ENCODE measurements at places on chromosomes 16 and 17. TPM values are rescaled to one million over a fixed set of nuclear protein-coding genes. Genes with fewer than 3 reads are reported as not detected.

Gene OMG
- not detected for total RNA-seq

- H3K4me1 ChIP-seq, result no peaks in the 10 kb centered on the region
- H3K27me3 ChIP-seq, result no peaks in the 10 kb centered on the region
- H3K27ac ChIP-seq, result no peak overlapping the region
- no peak overlapping the region for H3K4me3 ChIP-seq
These were observed 1.4 kb downstream of the SETD6 start for GRCh38 chr16:58516768-58517107.

DNA sequence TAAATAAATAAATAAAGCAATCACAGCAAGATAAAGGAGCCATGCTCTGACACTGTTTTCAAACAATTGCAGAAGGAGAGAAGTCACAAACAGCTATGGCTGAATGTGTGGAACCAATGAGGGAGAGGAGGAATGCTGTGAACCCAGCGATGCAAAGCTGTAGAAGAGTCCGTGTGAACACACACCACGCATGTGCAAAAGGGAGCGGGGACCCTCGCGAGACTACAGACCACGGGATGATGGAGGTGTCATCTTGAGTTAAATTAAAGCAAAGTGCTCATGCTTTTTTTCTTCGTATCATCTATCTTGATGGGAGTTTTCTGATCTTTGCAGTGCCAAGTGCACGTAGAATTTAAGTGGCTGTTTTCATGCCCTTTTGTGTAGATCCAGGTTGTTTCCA lies 123.8 kb upstream of the CDH5 start:
- H3K27ac ChIP-seq, result no peak overlapping the region
- no peaks in the 10 kb centered on the region for H3K27me3 ChIP-seq
- no peak overlapping the region for H3K4me3 ChIP-seq
- H3K36me3 ChIP-seq, result no peaks in the 10 kb centered on the region
- H3K4me1 ChIP-seq, result no peaks in the 10 kb centered on the region
- DNase-seq, result peak; percentile 27

DNA sequence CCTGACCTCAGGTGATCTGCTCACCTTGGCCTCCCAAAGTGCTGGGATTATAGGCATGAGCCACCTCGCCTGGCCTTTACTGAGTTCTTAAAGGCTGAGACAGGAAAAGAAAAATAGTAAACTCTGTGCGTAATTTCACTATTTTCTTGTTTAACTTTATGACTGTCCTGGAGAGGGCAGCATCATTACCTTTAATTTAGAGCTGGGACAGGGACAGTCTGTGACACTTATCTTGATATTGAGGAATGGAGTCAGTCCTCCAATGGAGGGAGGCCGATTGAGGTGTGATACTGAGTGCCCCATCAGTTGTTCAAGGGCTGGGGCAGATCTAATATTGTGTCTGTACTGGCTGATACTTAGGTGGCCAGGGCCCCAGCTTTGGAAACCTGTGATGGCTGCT lies 21.5 kb upstream of the SPN start:
- no peak overlapping the region for H3K4me3 ChIP-seq
- DNase-seq, result no peak
- H3K4me1 ChIP-seq, result no peaks in the 10 kb centered on the region
- H3K36me3 ChIP-seq, result no peaks in the 10 kb centered on the region
- H3K27ac ChIP-seq, result no peak overlapping the region
- no peaks in the 10 kb centered on the region for H3K27me3 ChIP-seq

Gene ITGAD
- total RNA-seq, result 0.54 TPM

GRCh38 chr17:77105706-77106105 lies 35.1 kb upstream of the SEC14L1 start:
- DNase-seq, result no peak
- no peaks in the 10 kb centered on the region for H3K27me3 ChIP-seq
- H3K27ac ChIP-seq, result no peak overlapping the region
- H3K4me1 ChIP-seq, result peaks cover 2% of the 10 kb centered on the region
- H3K36me3 ChIP-seq, result no peaks in the 10 kb centered on the region

DNA sequence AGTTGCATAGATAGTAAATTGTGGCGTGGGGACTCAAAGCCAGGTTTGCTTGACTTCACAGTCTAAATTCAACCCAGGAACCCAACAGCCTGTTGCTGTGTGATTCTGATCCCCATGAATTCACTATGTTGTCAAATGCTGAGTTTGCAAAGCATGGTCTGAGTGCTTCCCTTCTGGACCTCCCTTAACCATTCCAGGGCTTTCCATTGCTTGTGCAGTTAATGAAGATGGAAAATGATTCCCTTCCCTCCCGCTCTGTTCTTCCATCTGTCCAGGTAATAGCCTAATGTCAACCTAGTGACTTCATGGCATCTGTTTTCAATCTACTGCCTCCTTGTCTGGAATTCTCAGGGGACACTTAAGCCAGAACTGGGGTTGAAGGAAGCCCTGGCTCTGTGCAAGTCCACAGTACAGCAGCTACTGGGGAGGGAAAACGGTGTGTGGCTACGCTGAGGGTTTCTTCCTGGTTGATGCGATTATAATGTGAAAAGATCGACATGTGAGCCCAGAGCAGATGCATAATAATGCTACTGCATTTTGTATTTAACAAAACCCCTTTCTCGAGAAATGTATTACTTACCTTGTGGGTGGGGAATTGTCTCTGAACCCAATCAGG lies 206.7 kb downstream of the CDH13 start:
- DNase-seq, result no peak
- no peak overlapping the region for H3K27ac ChIP-seq
- H3K4me3 ChIP-seq, result no peak overlapping the region
- H3K4me1 ChIP-seq, result peaks cover 4% of the 10 kb centered on the region
- no peaks in the 10 kb centered on the region for H3K27me3 ChIP-seq

Gene SYNGR3
- total RNA-seq, result 0.36 TPM

DNA sequence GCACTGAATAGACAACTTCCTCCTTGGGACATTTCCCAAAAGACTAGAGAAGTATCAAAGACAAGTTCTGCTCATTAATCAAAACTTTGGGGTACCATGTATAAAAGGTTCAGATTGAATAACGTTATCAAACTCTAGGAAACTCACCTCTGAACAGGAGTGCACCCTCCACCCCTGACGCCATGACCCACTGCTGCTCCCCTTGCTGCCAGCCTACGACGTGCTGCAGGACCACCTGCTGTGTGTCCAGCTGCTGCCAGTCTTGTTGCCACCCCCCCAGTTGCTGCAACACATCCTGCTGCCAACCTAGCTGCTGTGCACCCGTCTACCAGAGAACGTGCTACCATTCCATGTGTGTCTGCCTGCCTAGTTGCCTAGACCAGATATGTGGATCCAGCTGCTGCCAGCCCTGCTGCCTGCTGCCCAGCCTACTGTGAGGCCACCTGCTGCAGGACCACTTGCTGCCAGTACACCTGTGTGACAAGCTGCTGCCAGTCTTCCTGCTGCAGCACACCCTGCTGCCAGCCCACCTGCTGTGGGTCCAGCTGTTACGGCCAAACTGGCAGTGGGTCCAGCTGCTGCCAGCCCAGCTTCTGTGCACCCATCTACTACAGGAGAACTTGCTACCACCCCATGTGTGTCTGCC lies 13.8 kb upstream of the KRTAP9-2 start:
- H3K36me3 ChIP-seq, result no peaks in the 10 kb centered on the region
- no peaks in the 10 kb centered on the region for H3K27me3 ChIP-seq
- no peaks in the 10 kb centered on the region for H3K4me1 ChIP-seq
- H3K27ac ChIP-seq, result no peak overlapping the region

DNA sequence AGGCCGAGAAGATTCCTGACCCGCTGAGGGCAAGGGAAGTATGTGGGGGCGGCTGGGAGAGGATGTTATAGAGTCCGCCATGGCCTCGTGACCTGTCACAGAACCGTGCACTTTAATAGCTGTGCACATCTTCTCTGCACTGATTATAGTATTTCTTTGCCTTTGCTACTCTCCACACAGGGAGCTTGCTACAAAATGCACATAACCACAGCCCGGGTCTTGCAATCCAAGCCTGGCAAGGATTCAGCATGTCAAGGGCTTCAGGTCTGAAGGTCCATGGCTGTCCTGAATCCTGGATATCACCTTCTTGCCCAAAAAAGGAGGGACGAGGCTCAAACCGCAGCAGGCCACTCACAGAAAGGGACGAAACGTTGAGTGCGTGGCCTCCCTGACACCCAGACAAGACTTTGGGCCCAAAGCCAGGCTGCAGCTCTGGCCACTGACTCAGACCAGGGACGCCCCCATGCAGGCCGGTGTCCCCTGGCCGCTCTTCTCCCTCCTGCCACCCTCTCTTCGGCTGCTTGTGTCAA lies 43.7 kb downstream of the USP22 start:
- H3K36me3 ChIP-seq, result peaks cover 5% of the 10 kb centered on the region
- H3K27me3 ChIP-seq, result no peaks in the 10 kb centered on the region
- H3K27ac ChIP-seq, result no peak overlapping the region
- H3K4me1 ChIP-seq, result no peaks in the 10 kb centered on the region
- DNase-seq, result no peak

GRCh38 chr17:79087428-79088143 lies 13.0 kb downstream of the ENGASE start:
- H3K36me3 ChIP-seq, result peaks cover 6% of the 10 kb centered on the region
- H3K4me1 ChIP-seq, result no peaks in the 10 kb centered on the region
- no peaks in the 10 kb centered on the region for H3K27me3 ChIP-seq
- H3K4me3 ChIP-seq, result no peak overlapping the region
- no peak overlapping the region for H3K27ac ChIP-seq
- peak; percentile 69 for DNase-seq

- no peaks in the 10 kb centered on the region for H3K36me3 ChIP-seq
- H3K27ac ChIP-seq, result no peak overlapping the region
- no peaks in the 10 kb centered on the region for H3K27me3 ChIP-seq
- no peak overlapping the region for H3K4me3 ChIP-seq
These were observed 51.1 kb downstream of the SLC6A2 start for GRCh38 chr16:55706739-55707384.

DNA sequence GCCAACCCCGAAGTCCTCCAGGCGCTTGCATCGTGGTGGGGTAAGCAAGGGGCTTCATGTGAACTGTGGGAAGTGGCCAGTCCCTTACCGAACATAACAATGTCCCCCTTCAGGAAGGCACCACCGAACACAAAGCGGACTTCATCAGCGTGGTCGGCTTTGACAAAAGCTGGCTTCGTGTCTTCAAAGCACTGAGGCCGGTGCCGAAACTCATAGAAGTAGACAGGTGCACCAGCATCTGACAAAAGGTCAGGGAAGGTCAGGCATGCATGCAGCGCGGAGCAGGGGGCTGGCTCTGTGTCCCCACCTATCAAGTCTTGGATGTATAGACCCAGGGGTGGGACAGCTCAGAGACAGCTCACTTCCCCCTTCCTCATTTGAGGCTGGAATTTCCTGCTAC lies 16.6 kb upstream of the CES1 start:
- DNase-seq, result no peak
- no peaks in the 10 kb centered on the region for H3K27me3 ChIP-seq
- no peak overlapping the region for H3K4me3 ChIP-seq
- no peaks in the 10 kb centered on the region for H3K36me3 ChIP-seq
- H3K4me1 ChIP-seq, result no peaks in the 10 kb centered on the region

DNA sequence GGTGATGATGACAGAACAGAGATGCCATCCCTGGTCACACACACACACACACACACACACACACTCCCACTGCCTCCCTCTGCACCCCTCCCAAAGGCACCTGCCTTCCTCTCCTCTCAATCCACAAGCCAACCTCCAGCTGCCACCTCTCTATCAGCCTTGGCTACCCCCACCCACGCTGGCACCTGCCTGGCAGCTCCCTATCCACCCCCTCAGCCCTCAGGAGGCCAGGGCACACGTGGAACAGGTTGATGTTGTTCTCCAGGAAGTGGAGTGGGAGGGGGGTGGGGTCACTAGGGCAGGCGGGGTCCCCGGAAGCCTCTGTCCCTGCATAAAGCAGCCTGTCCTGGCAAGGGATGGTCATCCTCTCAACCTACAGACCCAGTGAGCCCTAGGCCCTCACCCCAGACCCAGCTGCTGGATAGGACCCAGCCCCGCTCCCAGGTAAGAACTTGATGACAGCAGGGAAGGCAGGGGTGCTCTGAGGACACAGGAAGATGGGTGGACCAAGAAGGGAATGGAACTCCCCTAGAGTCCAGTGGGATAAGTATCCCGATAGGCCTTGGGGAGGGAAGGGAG lies at the start of gene GSDMA:
GSDMA (plus strand) TSS at position 363 of the 579 bp plus-strand sequence. CDS start 2,684 bp downstream, outside the sequence.
- no peaks in the 10 kb centered on the region for H3K36me3 ChIP-seq
- no peaks in the 10 kb centered on the region for H3K27me3 ChIP-seq
- H3K4me1 ChIP-seq, result no peaks in the 10 kb centered on the region
- H3K27ac ChIP-seq, result no peak within 1 kb of the TSS
- no peak for DNase-seq

Gene RGS9
- 7.1 TPM for total RNA-seq

DNA sequence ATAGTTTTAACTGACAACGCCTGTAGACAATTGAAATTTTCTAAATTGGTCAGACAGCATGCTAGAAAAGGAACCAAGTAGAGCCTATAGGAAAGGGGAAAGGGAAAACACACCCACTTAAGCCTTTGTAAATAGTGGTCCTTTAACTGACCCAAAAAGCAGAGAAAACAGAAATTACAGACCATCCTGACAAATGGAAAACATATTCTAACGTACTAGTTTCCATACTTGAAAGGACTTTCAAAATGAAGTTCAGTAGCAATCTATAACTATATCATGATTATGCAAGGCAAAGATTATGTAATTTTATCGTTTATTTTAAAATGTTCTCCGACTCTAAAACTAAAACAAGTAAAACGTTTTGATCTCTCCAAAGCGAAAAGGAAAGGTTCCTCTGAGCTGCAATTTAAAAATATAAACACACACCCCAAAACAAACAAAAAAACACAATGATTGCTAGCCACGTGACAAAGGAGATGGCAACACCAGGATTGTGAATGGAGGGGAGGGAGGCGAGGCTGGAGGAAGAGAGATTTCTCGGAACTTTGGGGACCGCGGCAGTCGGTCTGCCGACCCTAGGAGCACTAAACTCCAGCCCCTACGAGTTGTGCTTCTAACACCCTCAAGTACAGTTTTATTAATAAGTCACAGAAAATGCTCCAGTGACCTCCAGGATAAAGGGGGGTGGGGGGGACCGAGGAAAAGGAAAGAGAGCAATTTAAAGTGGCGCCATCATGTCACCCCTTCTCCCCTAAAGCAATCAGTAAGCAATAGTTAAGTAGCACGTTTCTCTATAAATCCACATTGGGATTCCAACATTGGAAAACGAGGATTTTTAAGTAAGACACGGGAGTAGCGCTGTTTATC lies 1.7 kb downstream of the KANSL1 start:
- H3K27ac ChIP-seq, result peak overlapping the region; percentile 86
- no peaks in the 10 kb centered on the region for H3K36me3 ChIP-seq
- peak overlapping the region; percentile 100 for H3K4me3 ChIP-seq
- no peak for DNase-seq

Gene GABARAP
- total RNA-seq, result 405 TPM

Gene CNTNAP4
- not detected for total RNA-seq

- DNase-seq, result peak; percentile 73
- H3K36me3 ChIP-seq, result peaks cover 23% of the 10 kb centered on the region
- no peak overlapping the region for H3K27ac ChIP-seq
- H3K4me1 ChIP-seq, result no peaks in the 10 kb centered on the region
- no peak overlapping the region for H3K4me3 ChIP-seq
These were observed 12.2 kb upstream of the CLEC18C start for GRCh38 chr16:70161350-70161749.

Gene C1QL1
- total RNA-seq, result not detected

DNA sequence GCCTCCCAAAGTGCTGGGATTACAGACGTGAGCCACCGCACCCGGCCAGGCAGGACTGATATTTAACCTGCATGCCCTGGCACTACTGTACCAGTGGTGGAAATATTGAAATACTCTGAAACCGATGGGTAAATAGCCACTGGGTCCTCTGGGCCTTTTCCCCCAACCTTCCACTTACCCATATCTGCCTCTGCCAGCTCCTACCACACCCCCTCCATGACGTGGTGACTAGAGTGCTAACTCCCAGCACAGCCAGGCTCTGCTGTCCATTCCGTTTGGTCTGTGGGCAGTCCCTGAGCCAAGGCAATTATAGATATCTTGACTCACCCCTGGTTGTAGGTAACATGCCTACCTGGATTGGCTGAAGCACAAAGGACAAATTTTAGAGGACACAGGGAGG lies 187.8 kb downstream of the PRKCB start:
- no peaks in the 10 kb centered on the region for H3K4me1 ChIP-seq
- H3K4me3 ChIP-seq, result no peak overlapping the region
- no peaks in the 10 kb centered on the region for H3K36me3 ChIP-seq
- H3K27ac ChIP-seq, result no peak overlapping the region
- H3K27me3 ChIP-seq, result no peaks in the 10 kb centered on the region
- no peak for DNase-seq

Data from aorta (tissue), 5 donors.